BJ (cell line): ENCODE measurements at places on chromosomes 6 and 20. TPM values are rescaled to one million over a fixed set of nuclear protein-coding genes. Genes with fewer than 3 reads are reported as not detected.

IRF4 gene
- not detected in 2 replicates for polyA plus RNA-seq

CYP39A1 gene
- 0.05 TPM in 1 of 2 replicates, not detected in the other for polyA plus RNA-seq

HMGN4 gene
- polyA plus RNA-seq: 41.4 and 60.9 TPM in 2 replicates

GRCh38 chr6:150560004-150560883, 39.4 kb upstream of the PLEKHG1 start:
- DNase-seq: no peak

RGS19 gene
- 12.1 and 14.5 TPM in 2 replicates for polyA plus RNA-seq

RAB44 gene
- polyA plus RNA-seq: 0.02 and 0.04 TPM in 2 replicates

GRCh38 chr20:61254881-61255626, 3.0 kb downstream of the CDH4 start:
- DNase-seq: no peak

- DNase-seq: no peak
Observed at GRCh38 chr6:74875193-74875592, 330.7 kb downstream of the COL12A1 start.
